ENCODE measurements at places on chromosomes 16 and 17.

DNA sequence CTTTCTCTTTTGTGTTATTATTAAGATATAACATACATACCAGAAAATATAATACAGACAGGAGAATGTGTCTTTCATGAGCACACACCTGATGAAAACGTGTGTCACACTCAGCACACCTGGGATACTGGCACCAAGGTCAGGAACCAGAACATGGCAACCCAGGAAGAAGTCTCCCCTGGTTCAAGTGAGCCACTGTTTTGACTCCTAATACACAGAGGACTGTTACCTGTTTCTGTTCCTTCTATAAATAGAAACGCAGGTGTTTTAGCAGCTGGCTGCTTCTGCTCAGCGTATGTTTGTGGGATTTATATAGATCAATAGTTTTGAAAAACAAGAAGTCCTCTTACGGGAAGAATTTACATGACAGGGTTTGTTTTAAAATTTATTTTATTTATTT is 3.5 kb downstream of the SEC14L1 start:
- DNase-seq = no peak

DNA sequence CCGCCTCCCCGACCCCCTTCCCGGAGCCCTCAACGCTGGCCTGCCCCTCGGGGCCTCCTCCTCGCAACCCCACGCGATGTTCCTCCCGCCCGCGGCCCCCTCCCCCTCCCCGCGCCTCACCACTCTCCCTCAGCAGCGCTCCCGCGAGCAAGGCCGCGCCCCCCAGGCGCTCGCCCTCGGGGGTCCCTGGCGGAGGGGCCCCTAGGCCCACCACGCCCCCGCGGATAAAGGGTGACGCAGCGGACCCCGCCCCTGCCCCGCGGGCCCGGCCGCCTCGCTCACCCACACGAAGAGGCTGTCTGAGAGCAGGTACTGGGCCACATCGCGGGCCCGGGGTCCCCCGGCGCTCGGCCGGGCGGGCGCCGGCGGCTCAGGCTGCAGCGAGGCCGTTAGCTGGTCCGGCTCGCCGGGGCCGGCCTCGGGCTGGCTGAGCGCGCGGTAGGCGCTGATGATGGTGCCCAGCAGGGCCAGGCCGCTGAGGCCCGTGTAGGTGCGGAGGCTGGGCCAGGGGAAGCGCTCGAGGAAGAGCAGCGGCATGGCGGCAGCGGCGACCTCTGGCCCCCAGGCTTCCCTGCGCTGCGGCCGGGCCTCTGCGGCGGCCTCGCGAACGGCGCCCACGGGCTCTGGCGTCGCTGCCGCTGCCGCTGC is 430 bp downstream of the AMFR start:
- peak; percentile 15 for DNase-seq

- DNase-seq = no peak
Measured at GRCh38 chr16:78988361-78988969, 612.1 kb downstream of the MAF start.

GRCh38 chr16:50269061-50269705 is 2.8 kb downstream of the ADCY7 start:
- no peak for DNase-seq

GRCh38 chr16:65117811-65118448 is 3.9 kb downstream of the CDH11 start:
- DNase-seq = no peak

DNA sequence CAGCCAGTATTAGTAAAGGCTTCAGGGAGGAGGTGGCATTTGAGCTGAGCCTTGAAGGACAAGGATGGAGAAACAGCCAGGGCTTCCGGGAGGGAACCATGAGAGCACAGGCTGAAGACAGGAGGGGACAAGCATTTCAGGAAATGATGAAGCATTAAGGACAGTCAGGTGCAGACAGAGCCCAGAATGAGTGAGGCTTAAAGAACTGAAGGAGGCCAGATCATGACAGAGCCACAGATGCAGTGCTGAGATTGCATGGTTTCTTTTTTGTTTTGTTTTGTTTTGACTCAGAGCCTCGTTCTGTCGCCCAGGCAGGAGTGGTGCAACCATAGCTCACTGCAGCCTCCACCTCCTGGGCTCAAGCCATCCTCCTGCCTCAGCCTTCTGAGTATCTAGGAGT is 211.5 kb downstream of the SOX9 start:
- DNase-seq = no peak

DNA sequence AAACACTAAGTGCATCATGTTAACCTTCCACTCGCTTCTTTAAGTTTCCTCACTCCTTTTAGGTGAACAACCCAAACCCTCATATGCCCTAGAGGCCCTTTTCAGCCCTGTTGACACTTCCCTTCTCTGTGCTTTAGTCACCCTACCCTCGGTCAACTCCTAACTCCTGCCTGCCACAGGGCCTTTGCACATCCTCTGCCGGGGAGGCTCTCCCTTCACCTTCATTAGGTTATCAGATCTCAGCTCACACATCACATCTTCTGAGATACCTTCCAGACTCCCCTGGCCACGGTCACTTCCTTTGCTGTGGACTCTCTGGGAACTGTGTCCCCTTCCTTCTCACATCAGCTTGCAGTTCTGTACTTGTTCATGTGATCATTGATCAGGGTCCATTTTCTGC is 574.4 kb downstream of the MAF start:
- no peak for DNase-seq

DNA sequence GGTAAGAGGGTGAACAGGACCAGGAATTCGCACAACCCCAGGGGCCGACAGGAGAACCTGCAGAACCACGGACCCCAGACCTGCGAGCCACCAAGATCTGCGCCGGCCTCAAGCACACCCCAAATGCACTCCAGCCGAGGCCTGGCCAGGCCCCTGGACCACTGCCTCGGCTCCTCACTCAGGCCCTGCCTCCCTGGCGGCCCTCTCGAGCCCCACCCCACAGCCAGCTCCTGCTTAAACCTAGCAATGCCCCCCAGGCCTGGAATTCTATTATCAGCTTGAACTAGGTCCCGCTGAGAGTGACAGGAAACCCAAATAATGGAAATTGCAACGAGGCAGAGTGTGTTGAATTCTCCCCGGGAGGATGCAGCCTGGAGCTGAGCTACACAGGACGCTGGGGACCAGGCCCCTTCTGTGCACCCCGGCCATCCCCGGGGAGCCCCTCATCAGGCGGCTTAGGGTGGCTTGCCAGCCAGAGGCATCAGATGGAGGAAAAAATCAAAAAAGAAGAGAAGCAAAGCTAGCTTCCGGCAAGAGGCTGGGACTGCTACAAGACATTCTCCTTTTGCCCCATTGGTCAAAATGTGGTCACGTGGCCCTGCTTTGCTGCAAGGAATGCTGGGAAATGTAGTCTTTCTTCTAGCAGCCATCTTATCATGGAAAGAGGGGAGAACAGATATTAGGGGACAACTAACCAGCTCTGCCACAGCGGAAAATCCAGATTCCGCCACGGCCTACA is 2.4 kb upstream of the ENPP7 start:
- peak; percentile 55 for DNase-seq

DNA sequence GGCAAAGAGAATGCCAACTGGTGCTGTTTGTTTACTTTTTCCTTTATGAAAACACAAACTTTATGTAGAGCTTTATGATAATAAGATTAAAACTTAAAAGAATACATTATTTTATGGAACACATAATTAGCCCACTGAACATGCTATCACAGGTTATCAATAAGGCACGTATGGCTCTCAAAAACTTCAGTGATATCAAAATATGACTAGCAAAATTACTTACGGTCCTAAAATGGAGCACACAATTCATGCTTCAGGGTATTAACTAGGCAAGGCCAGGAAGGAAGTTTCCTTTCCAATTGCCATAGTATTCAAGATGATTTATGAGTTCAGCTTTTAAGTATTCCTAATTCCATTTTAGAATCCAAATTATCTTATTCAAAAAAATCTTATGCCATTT is 3.6 kb downstream of the RNF43 start:
- no peak for DNase-seq
